A549 treated with CpdA at 1 μM for 4 hours (cell line): ENCODE measurements at places on chromosomes 5 and 9. TPM values are rescaled to one million over a fixed set of nuclear protein-coding genes. Genes with fewer than 3 reads are reported as not detected.

LTC4S gene
- total RNA-seq, result 0.16 TPM in 1 of 5 replicates, not detected in the others

SHROOM1 gene
- total RNA-seq, result 7.8 to 11.0 TPM (median 9.6 TPM) in 5 replicates

TSSK1B gene
- total RNA-seq, result not detected in 5 replicates

CCDC171 gene
- total RNA-seq, result 0.34 to 0.45 TPM (median 0.41 TPM) in 5 replicates

DEPDC1B gene
- total RNA-seq, result 15.6 to 19.1 TPM (median 18.5 TPM) in 5 replicates

RGS7BP gene
- not detected in 5 replicates for total RNA-seq

TMEM232 gene
- total RNA-seq, result 0.10 to 0.35 TPM (median 0.31 TPM) in 3 of 5 replicates, not detected in the others

EQTN gene
- total RNA-seq, result not detected in 5 replicates

ELOVL7 gene
- total RNA-seq, result 9.5 to 13.8 TPM (median 10.9 TPM) in 5 replicates

SLC6A18 gene
- not detected in 5 replicates for total RNA-seq

TLE1 gene
- total RNA-seq, result 77.6 to 85.7 TPM (median 80.1 TPM) in 5 replicates

NKD2 gene
- 10.7 to 13.1 TPM (median 12.0 TPM) in 5 replicates for total RNA-seq

GRIA1 gene
- total RNA-seq, result not detected in 5 replicates

BHMT2 gene
- total RNA-seq, result not detected in 5 replicates

PKD2L2 gene
- 0.03 to 0.26 TPM (median 0.05 TPM) in 3 of 5 replicates, not detected in the others for total RNA-seq
